Eye (tissue), 1 donor: ENCODE measurements at places on chromosomes 6 and 20.

- no peak for DNase-seq
Observed at GRCh38 chr20:61049684-61050083, 202.4 kb upstream of the CDH4 start.

DNA sequence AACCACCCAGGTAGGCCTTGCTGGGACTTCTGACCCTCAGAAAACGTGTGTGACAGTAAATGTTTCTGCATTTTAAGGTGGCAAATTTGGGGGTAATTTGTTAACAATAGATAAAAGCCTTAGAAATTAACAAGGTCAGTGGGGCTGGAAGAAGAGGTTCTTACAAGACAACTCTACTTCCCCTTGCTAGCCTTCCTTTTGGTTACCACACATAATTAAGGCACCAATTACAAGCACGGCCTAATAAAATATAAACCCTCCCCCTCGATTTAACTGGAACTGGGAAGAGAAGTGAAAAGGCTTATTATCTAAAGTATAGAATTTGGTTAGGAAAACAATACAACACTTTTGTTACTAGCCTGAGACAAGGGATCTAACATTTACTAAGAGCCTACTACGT, 38.8 kb downstream of the ELOVL5 start:
- no peak for DNase-seq

- DNase-seq: no peak
Observed at GRCh38 chr20:5751856-5752255, 1.7 kb downstream of the SHLD1 start.

DNA sequence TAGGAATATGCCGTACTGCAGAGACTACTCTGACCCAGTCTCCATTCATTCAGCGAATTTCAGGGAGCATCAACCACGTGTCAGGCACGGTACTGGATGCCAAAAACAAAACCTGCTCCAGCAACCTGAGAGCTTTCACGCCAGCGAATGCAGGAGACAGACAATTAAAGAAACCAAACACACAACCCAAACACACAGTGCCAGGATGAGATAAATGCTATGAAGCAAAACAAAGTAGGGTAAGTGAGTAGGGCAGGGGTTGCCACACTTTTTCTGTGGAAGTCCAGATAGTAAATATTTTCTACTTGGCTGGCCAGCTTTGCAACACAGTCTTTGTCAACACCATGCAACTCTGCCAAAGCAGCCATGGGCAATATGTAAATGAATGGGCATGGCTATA, 10.0 kb downstream of the MOCS1 start:
- no peak for DNase-seq

DNA sequence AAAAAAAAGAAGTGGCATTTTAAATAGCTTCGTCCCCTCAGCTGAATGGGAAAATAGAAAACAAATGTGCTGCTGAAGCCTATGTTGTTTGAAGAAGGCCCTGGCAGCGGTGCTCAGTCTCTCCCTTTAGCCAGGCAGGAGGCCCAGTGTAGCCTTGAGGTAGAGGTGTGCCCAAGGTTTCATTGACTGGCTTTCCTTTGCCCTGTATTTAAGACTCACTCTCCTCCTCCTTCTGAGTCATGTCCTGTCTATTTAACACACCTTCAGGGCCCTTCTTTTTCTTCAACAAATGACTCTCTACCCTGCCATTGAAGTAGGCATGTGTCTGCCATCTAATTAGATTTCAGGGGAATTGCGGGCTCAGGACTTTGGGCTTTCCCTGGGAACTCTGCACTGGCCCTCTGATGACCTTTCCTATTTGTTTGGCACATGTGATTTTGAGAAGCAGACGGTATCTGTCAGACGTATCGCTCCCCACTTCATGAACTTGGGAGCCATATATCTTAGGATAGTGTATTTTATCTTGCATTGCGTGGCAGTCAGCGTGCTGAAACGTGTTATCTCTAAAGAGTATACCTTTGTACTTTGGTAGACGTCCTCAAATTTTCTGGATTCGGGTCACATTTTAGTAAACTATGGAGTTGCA, 4.3 kb downstream of the TJAP1 start:
- no peak for DNase-seq

DNA sequence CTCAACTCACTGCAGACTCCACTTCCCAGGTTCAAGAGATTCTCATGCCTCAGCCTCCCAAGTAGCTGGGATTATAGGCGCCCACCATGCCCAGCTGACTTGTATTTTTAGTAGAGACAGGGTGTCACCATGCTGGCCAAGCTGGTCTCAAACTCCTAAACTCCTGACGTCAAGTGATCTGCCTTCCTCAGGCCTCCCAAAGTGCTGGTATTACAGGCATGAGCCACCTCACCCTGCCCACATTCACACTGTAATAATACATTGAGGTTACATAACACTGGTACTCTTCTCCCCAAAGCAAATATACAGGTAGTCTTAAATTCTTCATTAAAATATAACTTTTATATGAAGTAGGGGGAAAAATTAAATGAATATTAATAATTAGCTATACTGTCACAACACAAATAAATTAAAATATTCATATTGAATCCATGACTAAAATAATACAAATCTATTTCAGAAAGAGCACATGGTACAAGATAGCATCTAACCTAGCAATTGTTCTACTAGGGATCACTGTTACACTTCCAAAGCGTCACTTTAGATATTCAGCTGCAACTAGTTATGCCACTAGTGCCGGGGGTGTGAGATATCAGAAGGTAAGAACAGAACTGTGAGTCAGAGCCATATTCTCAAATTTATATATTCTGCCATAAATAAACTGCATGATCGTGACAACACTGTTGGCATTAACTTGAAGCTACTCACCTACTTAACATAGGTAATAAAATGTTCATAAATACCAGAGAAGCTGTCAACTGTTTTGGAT, 169.1 kb upstream of the SHLD1 start:
- no peak for DNase-seq

GRCh38 chr20:44642203-44643153, 9.0 kb downstream of the ADA start:
- DNase-seq: peak; percentile 75

DNA sequence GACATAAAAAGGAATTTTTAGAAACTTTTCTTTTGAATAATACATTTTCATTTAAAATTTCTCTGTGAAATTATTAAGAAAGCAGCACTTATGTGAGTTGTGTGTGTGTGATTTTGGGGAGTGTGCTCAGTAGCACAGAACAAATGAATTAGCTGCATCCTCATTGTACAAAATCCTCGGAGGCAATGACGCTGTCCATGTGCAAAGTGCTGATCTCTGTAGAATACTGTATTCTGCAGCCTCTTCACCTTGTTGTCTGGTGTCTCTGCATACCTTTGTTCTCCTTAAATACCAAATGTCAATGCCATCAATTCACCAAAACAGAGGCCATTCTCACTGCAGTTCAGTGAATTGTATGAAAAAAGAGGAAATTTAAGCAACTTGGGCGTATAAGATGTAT, 838.4 kb downstream of the QKI start:
- DNase-seq: peak; percentile 62

DNA sequence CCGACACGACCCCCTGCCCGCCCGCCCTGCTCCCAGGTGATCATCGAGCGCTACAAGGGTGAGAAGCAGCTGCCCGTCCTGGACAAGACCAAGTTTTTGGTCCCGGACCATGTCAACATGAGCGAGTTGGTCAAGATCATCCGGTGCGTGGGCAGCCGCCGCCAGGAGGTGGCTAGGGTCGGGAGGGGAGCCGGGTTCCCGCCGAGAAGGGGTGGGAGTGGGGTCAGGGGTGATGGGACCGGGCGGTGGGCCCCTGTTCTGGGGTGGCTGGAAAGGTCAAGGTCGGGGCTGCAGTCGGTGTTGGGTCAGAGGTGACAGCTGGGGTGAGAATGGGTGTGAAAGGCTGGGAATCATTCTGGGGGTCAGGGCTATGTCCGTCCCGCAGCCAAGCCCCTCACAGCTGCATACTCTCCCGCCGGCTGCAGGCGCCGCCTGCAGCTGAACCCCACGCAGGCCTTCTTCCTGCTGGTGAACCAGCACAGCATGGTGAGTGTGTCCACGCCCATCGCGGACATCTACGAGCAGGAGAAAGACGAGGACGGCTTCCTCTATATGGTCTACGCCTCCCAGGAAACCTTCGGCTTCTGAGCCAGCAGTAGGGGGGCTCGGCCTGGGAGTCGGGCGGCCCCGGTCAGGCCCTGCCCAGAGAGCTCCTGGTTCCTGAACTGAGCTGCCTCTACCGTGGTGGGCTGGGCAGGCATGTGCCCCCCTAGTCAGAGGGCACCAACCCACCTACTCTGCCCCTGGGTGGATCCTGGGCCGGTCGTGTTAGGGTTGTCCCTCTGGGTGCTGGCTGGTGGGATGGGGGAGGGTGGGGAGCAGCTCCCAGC, 1.0 kb downstream of the MAP1LC3A start:
- DNase-seq: peak; percentile 31

- DNase-seq: peak; percentile 36
Observed at GRCh38 chr20:57409672-57410397, 18.6 kb downstream of the RBM38 start.

- DNase-seq: no peak
Observed at GRCh38 chr6:21354805-21355238, 238.7 kb upstream of the SOX4 start.

GRCh38 chr6:81843302-81843701, 90.8 kb upstream of the TENT5A start:
- no peak for DNase-seq

GRCh38 chr6:55040102-55040848, 134.0 kb upstream of the HCRTR2 start:
- DNase-seq: no peak

DNA sequence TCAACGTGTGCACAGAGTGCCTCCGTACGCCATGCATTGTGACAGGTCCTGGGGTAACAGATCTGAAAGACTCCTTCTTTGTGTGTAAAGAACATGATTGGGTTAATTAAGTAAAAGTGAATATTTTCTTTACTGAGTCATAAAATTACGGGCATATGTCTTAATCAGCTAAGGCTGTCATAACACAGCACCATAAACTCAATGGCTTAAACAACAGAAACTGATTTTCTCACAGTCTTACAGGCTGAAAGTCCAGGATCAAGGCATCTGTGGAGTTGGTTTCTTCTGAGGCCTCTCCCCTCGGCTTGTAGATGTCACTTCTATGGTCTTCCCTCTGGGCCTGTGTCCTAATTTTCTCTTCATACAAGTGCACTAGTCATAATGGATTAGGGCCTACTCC, 176.9 kb downstream of the MTFR2 start:
- DNase-seq: no peak

DNA sequence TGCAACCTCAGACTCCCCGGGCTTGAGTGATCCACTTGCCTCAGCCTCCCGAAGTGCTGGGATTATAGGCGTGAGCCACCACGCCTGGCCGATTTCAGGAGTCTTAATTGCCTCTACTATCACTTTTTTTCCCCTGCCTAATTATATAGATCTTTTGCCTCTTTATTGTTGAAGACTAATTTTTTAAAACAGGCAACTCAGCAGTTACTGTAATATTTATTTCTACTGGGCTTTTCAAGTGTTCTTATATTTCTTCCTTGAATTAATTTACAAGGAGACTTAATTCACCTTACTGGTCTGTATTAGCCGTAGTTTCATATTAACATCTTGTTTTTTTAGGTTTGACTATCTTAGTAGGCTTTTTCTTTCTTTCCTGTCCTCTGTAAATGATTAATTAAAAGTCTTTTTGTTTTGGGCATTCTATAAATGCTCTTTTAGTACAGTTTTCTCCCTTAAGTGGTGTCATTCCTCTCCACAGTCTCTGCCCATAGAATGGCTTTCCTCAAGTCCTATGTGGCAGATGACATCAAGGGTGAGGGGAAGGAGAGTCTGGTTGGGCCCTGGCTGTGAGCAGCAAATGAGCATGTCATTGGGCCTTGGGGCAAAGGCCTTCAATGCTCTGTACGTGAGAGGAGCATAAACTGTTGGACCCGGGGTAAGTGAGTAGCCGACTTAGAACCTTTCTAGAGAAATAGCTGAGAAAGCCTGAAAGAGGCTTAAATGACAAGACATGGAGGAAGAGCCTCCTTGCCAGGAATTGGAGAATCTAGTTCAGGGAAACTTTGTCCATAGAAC, 36.0 kb downstream of the ANKS1A start:
- DNase-seq: no peak

- DNase-seq: no peak
Observed at GRCh38 chr6:110322151-110322873, 35.8 kb downstream of the METTL24 start.

DNA sequence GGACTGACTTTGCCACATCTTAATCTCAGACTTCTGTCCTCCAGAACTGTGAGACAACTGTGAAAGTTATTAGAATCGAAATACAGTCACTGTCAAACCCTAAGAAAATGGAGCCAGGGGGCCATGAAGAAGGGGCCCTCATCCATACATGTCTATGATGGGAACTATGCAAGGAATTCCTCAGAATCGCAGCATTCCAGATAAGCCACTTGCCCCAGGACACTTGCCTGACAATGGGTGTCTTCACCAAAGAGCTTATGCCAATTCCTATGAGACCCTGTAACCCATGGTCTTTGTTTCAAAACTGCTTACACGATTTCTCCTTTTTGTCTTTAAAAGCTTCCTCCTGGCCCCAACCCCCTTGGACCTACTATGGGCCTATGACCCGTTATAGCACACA, 90.4 kb upstream of the FOXP4 start:
- DNase-seq: no peak

GRCh38 chr20:48619126-48620101, 208.4 kb downstream of the PREX1 start:
- no peak for DNase-seq

DNA sequence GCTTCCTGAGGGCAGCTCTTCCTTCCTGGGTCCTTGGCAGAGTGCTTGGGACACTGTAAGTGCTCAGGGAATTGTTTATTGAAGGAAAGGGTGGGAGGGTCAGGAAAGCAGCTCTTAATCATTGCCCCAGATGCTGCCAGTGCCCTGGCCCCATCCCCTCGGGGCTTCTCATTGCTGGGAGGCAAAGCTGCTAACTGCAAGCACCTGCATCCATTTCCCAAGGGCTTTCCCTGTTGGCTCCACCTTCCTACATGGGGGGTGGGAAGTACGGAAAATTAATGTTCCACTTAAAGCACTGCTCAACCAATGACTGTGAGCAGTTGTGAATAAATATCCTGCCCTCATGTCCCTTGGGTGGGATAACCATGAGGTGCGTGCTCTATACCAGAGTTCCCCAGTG, 56.4 kb downstream of the NDUFAF5 start:
- DNase-seq: no peak

GRCh38 chr6:101486726-101487125, 93.2 kb downstream of the GRIK2 start:
- DNase-seq: no peak

DNA sequence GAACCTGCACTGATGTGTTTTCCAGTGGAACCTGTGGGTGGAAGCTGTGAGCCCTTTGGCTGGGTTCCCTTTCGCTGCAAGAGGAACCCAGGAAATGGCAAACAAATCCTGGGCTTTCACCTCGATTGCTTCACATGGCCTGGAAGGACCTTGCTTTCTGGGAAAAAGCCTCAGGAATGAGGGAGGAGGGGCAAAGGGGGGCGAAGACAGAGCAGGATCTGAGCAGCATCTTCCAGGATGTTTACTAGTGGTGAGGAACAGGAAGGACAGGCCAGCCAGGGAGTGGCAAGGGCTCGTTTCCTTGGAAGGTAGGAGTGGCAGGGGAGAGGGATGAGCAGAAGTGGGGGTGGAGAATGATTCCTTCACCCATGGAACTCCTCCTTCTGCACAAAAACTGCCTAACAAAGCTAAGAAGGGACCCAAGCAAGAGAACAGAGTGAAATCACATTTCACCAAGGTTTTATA, 5.9 kb downstream of the SLC2A10 start:
- DNase-seq: no peak
